ENCODE measurements at places on chromosomes 1 and 21.
A peak's percentile ranks its signal among the peaks of the same experiment; 100 is the strongest.

DNA sequence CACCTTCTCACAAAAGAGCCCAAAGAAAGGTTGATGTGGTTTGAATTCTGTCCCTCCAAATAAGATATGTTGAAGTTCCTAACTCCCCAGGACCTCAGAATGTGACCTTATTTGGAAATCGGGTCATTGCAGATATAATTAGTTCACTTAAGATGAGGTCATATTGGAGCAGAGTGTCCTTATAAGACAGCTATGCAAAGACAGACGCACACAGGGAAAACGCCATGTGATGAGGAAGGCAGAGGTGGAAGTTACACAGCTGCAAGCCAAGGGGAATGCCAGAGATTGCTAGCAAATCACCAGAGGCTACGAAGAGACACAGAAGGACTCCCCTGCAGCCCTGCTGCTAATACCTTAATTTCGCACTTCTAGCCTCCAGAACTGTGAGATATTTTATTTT lies 5.2 kb upstream of the ABCB10 start:
- DNase-seq, result no peak

- DNase-seq, result no peak
Observed at GRCh38 chr1:42319871-42320484, 15.1 kb downstream of the FOXJ3 start.

DNA sequence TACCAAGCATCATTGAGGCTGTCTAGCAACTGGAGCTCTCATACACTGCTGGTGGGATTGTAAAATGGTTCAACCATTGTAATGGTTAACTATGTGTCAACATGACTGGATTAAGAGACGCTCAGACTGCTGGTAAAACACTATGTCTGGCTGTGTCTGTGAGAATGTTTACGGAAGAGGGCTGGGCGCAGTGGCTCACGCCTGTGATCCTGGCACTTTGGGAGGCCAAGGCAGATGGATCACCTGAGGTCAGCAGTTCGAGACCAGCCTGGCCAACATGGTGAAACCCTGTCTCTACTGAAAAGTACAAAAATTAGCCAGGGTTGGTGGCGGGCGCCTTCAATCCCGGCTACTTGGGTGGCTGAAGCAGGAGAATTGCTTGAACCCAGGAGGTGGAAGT lies 4.8 kb upstream of the FCRLA start:
- DNase-seq, result no peak

DNA sequence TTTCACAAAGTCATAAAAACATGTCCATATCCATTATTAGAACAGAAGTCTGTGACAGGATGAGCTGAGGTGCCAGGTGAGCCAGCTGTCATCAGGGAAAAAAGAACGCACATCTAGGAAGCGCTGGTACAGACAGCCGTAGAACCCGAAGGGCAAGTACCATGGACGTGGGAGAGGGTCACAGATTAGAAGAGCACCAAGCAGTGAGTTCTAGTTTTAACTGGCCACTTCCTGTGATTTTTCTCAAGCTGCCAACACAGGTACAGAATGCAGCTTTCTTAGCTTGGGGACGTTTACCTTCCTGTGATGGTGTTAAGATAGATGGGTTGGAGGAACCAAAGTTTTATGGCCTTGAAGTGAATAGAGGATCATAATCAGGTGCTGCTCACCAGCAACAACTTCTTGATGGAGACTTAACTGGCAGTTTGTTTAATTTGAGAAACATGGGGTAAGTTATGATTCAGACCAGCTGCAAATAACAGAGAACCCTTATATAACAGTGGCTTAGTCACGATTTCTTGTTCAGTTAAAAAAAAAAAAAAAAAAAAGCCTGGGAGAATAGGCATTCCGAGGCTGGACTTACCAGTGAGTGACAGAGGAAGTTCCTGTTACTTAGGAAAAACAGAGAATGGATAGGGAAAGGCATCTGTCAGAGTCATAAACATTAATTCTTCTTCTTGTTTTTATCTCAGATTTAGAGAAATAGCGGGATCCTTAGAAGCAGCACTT lies 30.9 kb downstream of the AGT start:
- peak; percentile 38 for DNase-seq

DNA sequence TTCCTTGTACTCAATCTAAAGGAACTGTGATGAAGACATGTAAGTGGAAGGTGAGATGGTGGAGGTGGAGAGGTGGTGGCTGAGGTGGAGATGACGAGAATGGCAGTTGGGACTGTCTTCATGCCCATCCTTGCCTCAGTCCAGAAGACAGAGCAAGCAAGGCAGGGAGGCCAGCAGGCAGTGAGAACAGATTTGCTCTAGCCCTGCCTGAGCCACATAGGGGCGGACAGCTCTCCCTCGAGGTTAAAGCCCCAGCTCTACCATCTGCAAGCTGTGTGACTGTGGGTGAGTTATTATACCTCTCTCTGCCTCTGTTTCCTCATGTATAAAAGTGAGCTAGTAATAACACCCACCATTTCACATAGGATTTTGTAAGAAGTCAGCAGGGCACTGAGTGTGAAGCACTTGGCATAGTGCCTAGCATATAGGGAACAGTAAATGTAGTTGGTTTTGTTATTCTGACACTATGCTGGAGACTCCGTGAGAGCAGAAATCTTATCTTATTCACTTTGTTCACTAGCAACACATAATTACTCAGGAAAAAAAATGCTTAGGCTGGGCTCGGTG lies 4.8 kb upstream of the FAM110D start:
- DNase-seq, result no peak
